Stimulated activated CD8-positive, alpha-beta memory T cell treated with anti-CD3 and anti-CD28 coated beads, Interleukin-2, amount 100 ng/mL, for 1 hour (primary cell): ENCODE measurements at places on chromosomes 5 and 9.

DNA sequence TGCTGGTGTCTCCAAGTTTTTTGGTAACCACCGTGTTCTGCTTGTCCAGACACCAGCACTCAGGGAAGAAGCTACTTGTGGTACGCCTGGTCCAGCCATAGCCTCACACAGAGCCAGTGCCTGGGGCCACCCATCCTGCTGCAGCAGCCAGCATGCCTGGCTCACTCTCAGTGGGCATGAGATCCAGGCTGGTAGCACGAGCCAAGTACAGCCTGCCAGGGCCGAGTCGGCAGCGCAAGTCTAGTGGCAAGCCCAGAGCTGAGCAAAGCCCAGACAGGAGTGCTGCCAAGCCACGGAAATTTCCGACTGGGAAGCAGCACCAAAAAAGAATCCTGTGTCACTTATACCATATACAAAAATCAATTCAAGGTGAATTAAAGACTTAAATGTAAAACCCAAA lies 36.3 kb upstream of the FBXL17 start:
- DNase-seq: no peak

- DNase-seq: no peak
These were observed 113.3 kb downstream of the MTREX start for GRCh38 chr5:55421074-55421529.

GRCh38 chr9:86876621-86877196 lies 70.6 kb downstream of the GAS1 start:
- no peak for DNase-seq

DNA sequence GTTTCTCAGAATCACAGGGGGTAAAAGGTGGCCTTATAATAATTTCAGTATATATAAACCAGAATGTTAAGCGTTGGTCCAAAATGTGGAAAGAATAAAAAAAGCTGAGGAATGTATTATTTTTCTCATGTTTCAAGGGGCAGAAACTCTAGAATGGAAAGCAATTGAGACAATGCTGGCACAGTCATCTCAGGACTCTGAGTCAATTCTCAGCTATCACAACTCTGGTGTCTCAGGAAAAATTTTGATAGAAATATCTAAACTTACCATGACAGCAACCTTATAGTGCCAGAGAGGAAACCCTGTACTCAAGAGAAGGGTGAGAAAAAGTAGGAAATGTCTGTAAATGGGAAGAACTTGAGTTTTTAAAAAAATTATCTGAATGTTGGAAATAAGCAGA lies 1189.4 kb upstream of the NUDT12 start:
- DNase-seq: no peak

GRCh38 chr5:68962757-68963484 lies 130.9 kb upstream of the SLC30A5 start:
- DNase-seq: no peak

GRCh38 chr5:73263001-73263710 lies 90.2 kb downstream of the TMEM174 start:
- no peak for DNase-seq

- no peak for DNase-seq
These were observed 260.4 kb downstream of the CWC27 start for GRCh38 chr5:65029178-65029577.
